ENCODE measurements at places on chromosomes 2 and 18. TPM values are rescaled to one million over a fixed set of nuclear protein-coding genes. Genes with fewer than 3 reads are reported as not detected.

The ZNF892 gene
- 1.3 TPM for total RNA-seq

The CTAGE1 gene
- not detected for total RNA-seq

The STPG4 gene
- total RNA-seq = not detected

The SULT1C4 gene
- not detected for total RNA-seq

The CYTIP gene
- 1.3 TPM for total RNA-seq

The ALK gene
- total RNA-seq = not detected

The KCNE4 gene
- total RNA-seq = 213 TPM

The DNAH6 gene
- 0.06 TPM for total RNA-seq

The TDRD15 gene
- total RNA-seq = not detected

The PLB1 gene
- total RNA-seq = 0.06 TPM

The DSC3 gene
- 2.1 TPM for total RNA-seq

The BOLL gene
- total RNA-seq = not detected

The RAB27B gene
- total RNA-seq = 28.5 TPM

The NTSR2 gene
- total RNA-seq = not detected
